ENCODE measurements at places on chromosomes 2 and 18.
A peak's percentile ranks its signal among the peaks of the same experiment; 100 is the strongest.

DNA sequence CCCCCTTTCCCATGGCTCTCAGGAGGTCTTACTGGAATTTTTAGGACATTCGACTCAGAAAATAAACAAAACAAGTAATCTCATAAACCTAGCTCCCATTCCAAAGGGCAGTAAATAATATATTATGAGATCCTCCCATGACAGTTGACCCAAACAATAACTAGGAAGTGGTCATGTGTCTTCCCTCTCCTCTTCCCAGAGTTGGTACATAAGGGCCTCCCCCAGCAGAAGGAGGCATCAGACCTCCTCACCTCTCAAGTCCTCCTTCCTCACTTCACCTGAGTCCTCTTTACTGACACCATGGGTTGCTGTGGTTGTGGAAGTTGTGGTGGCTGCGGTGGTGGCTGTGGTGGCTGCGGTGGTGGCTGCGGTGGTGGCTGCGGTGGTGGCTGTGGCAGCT is at the start of gene SCYGR7:
TSS of gene SCYGR7 (plus strand) at position 301 of the 400 bp plus-strand sequence. CDS start at position 301, 0 bp downstream.
- DNase-seq: no peak

DNA sequence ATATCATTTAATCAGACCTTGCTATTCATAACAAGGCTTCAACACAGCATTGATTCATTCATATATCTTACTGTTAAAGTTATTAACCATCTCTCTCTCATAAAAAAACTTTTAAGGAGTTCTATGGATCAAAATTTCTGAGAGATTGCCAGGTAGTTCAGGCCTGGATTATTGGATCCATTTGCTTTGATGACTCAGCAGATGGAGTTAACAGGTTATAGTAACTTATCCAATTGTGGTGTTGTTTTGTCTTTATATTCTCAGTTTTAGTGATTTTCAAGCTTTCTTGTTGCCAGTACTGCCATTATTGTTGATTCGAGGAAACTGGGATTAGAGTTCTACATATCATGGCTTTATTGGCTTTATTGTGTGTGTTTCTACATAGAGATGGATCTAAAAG is 195.7 kb upstream of the MMADHC start:
- no peak for DNase-seq

GRCh38 chr2:108833219-108833618 is 46.6 kb downstream of the CCDC138 start:
- no peak for DNase-seq

- no peak for DNase-seq
These were observed 9.8 kb downstream of the HS6ST1 start for GRCh38 chr2:128308889-128309279.

DNA sequence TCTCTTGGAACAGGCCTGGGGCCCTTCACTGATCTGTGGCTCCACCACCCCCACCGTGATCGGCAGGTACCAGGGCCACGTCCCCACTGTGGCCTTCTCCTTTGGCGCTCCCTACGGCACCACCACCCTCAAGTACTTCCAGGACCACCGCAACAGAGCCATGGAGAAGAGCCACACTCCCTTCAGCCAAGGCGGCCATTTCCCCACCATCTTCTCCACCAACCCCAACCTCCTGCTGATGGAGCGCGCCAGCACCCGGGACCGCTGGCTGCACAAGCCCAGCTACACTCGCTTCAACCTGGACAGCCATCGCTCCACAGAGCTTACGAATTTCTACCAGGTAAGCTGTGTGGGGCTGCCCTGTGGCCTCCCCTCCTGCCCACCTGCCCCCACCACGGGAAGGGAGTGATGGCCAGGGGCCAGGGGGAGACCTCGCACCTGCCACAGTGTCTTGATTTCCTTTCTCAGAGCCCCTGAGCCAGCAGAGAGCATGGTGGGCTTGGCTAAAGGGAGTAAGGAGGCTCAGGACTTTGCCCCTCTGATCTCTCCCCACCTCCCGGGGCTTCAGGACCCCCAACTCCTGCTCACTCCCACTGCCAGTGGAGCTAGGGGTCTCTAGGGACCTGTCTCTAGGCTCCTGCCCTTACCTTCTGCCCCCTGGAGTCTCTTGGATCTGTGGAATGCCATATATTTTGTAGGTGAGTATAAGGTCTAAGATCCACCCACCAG is 65.2 kb downstream of the CIB4 start:
- DNase-seq: no peak

DNA sequence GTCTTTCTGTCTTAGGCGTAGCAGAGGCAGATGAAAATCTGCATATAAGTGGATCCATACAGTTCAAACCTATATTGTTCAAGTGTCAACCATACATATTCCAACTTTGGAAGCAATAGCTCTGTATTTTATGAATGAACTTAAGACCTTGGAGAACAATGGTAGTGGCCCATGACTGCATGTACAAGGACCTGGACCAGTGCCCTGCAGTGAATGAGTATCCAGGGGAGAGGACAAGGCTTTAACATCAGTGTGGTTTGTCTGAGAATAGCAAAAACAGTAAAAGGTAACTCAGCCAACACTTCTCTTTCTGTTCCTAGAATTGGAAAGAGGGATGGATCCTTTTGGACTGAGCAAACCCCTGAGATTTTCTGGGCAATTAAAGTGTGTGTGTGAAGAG is 230.8 kb upstream of the LINC00305 start:
- no peak for DNase-seq

GRCh38 chr18:45658756-45659155 is 43.5 kb downstream of the SLC14A2 start:
- no peak for DNase-seq

DNA sequence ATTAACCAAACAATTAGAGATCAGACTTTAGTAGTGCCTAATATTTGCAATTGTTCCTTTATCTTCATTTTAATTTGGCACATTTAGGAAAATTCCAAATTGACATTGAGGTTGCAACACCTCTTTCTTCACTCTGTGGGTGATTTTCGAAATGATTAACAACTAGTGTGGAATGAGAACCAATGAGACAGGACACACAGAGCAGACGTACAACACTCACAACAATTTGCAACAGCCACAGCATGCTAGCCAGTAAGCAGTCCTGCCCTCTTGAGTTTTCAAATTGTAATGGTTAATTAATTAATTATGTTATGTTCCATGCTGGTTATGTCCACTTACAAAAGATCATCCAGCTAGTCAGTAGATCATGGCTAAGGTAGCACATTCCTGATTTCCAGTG is 339.3 kb downstream of the LRP1B start:
- DNase-seq: no peak

GRCh38 chr2:204892506-204893255 is 347.4 kb downstream of the PARD3B start:
- DNase-seq: no peak

DNA sequence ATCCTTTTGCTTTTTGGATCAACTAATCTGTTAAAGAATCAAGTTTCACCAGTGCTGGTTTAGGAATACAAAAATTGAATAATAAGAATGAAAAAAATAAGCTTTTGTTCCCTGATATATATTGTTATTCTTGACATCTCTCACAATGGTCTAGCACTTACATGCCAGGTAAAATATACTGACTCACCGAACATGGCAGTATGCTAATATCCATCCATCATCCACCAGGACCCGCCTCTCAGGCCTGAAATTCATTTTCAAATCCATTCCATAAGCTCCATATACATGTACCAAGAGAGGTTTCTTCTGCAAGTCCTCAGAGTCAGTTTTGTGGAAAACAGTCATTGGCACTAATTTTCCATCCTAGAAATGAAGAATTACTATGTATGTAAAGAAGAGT is 32.5 kb downstream of the PREPL start:
- DNase-seq: no peak

DNA sequence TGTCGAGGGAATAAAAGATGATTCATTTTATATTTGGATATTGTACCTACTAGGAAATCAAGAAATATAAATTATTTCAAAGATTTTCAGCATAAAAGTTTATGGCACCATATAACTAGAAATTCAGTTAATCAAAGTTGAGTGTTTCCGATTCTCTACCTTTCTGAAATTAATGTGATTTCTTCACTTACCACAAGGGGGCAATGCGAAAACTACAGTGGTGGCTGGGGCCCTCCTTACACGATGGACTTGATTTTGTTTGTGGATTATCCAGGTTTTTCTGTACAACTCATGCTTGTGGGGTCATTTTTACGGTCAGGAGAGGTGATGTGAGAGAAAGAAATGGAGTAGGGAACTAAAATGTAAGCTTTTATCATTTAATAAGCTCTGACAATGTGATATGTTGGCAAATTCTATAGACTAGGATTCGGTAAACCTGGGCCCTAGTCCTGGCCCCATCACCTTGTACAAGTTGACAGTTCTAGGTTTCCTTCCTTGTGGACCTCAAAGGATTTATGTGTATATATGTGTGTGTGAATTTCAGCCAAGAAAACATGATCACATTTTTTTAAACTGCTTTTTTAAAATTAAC is 47.6 kb downstream of the G6PC2 start:
- no peak for DNase-seq

DNA sequence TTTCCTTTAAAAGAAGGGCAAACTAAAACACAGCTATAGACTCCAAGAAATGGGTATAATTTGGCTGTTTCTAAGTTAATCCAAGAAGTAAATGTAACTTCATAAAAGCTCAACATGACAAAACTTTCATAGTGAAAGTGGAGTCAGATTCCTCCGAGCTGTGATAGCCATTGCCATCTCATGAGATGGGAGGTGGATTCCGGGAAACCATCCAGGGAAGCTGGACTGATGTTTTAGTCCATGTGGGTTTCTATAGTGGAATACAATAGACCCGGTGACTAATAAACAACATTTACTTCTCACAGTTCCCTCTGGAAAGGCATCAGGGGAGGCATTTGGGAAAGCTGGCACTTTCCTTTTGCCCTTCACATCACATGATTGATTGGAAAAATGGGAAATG is 10.0 kb upstream of the LAPTM4A start:
- DNase-seq: no peak

GRCh38 chr18:44507729-44508325 is 172.9 kb upstream of the SETBP1 start:
- DNase-seq: peak; percentile 27
